Activated T-cell treated with anti-CD3 and anti-CD28 coated beads, Interleukin-2, amount 50 U/mL, for 24 hours (primary cell): ENCODE measurements at places on chromosomes 6 and 20.

DNA sequence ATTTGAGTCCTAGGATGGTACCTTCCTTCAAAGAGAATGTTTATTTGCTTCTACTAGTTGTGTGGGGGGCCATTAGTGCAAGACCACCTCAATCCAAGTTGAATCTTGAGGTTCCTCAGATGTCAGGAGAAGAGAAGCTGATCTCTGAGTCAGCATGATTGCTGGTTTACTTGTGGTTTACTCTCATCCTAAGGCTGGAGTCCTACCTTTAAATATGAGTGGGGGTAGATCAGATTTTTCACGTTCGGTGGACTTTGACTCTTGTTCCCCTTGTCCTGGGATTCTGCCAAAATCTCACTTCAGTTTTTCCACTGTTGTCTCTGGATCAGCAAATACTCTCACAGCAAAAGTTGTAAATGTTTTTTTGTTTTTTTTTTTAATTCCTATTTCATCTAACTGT is 84.6 kb upstream of the F13A1 start:
- DNase-seq = no peak

DNA sequence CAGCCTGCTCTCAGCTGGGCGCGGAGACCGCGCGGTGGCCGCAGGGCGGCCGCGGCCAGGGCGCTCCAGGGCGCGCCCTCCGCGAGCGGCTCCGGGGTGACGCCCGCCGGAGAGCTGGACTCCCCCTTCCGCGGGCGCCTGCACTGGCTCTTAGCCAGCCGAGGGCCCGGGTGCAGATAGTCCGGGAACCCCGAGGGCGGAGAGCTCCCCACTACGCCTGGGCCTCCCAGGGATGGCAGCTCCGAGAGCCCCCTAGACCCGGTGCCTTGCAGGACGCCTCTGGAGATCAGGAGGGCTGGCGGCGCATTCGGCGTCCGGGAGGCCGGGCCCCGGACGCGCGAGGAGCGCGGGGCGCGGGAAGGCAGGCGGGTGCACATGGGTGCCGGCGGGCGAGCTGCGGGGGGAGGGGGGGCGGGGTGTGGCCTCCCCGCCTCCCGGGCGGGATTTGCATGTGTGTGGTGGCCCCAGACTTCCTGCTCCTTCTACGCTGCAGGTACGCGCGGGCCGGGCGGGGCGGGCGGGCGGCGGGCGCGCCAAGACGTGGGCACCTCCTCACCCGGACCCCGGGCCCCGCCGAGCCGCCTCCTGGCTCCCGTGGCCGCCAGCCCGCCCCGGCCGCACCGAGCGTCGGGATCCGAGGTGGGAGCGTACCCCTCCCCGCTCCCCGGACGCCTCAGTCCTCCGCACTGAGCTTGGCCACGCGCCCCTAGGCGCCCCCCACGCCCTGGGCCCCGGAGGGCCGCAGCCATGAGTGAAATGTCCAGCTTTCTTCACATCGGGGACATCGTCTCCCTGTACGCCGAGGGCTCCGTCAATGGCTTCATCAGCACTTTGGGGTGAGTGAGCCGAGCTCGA is at the start of gene ITPR3:
TSS of gene ITPR3 (plus strand) at position 467 of the 855 bp plus-strand sequence. CDS start at position 748, 281 bp downstream.
- DNase-seq = peak; percentile 85

GRCh38 chr6:14729129-14729871 is 516.6 kb upstream of the JARID2 start:
- peak; percentile 55 for DNase-seq

- no peak for DNase-seq
Observed at GRCh38 chr6:109325400-109325801, 56.9 kb downstream of the CD164 start.

- no peak for DNase-seq
Observed at GRCh38 chr20:59747671-59748515, 143.6 kb downstream of the PHACTR3 start.

- DNase-seq = no peak
Observed at GRCh38 chr6:158903801-158904200, 84.6 kb upstream of the EZR start.

GRCh38 chr6:8079126-8079525 is 14.9 kb upstream of the BLOC1S5 start:
- no peak for DNase-seq

- no peak for DNase-seq
Observed at GRCh38 chr6:169898788-169899480, 147.5 kb downstream of the ERMARD start.

DNA sequence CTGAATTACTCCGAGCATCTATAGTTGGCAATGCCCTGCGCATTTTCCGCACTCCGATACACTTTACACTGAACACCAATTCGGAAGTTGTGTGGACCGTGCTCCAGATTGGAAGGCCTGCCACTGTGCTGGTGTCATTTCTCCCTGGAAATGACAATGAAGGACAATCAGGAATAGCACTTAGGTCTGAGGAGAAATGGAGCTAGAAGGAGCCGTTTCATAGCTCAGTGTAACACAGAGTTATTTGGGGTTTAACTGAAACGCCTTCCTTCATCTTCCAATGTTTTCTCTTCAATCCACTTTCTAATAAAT is 501 bp upstream of the PLA2G7 start:
- DNase-seq = no peak

GRCh38 chr20:24697411-24697810 is 228.0 kb downstream of the SYNDIG1 start:
- no peak for DNase-seq

GRCh38 chr20:53370345-53370961 is 223.2 kb downstream of the ZNF217 start:
- no peak for DNase-seq

DNA sequence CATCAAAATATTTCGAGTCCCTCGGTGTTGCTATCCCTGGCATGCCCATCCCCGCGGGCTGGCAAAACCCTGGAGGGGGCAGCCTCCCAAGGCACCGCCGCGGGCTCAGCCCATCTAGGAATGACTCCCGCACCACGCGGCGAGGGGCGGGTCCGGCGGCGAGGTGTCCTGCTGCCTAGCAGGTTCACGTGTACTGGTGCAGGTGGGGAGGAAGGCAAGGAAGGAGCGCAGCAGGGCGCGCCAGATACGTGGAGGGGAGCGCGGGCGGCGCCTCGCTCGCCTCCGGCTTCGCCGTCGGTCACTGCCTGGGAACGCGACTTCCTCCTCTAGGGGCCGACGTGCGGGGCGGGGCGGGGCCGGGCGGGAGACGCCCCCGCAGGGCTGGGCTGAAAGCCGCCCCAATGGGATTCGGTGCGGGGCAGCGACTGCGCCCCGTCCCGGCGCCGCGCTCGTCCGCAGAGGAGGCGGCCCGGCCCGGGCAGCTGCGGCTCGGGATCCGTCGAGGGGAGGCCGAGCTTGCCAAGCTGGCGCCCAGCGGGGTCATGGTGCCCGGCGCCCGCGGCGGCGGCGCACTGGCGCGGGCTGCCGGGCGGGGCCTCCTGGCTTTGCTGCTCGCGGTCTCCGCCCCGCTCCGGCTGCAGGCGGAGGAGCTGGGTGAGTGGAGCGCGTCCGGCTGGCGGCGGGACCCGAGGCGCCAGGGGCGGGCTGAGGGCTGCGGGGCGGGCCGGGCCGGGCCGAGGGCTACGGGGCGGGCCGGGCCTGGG is at the start of gene DCBLD1:
TSS of gene DCBLD1 (plus strand) at position 435 of the 764 bp plus-strand sequence. CDS start at position 543, 108 bp downstream.
- peak; percentile 77 for DNase-seq

DNA sequence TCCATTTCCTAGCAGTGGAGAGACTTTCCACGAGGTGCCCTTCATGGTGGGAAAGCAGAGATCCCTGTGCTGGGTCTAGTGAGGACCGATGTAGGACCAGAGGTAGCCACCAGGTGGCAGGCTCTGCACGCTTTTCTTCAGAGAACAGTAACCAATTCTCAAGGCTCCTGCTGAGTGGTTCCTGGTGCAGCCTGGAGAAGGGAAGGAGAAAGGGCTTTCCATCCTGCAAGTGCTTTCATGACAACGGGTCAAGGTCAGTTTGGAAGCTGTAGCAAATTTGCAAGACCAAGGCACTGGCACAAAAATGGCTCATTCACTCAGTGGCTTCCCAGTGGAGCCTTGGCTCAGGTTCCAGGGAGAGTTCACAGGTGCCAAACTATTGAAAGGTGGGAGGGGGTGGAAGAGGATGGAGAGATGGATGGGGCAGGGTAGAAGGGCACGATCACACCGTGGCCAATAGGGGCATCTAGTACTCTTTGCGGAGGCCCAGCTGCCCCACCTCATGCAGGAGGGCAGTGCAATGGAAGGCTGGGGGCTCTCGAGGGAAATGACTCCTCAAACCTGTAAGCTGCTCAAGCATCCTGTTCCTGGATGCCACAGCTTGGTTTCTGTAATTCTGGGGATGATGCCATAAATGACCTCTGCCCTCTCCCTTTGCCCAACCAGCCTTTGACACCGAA is 25.5 kb upstream of the KCNK16 start:
- DNase-seq = peak; percentile 76

DNA sequence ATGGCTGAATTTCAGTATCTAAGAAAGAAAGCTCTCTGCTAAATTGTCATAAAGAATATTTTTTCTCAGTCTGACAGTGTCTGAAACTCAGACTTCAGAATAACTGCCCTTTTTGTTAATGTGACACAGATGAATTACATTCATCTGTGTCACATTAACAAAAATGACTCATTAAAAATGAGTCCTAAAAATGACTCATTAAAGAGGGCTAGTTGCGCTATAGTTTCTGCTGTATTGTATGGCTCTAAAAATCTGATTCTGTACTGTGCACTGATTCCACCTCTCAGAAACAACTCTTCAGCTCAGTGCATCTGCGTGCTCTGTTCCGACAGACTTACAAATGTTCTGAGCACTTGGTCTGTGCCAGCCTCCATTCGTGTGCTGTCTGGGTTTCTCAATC is 15.0 kb downstream of the RNF114 start:
- DNase-seq = no peak

- no peak for DNase-seq
Observed at GRCh38 chr6:144870782-144871181, 585.6 kb downstream of the UTRN start.

- DNase-seq = no peak
Observed at GRCh38 chr6:36964349-36964748, 9.8 kb downstream of the PI16 start.

- no peak for DNase-seq
Observed at GRCh38 chr6:92297101-92297500, 1122.3 kb downstream of the EPHA7 start.

DNA sequence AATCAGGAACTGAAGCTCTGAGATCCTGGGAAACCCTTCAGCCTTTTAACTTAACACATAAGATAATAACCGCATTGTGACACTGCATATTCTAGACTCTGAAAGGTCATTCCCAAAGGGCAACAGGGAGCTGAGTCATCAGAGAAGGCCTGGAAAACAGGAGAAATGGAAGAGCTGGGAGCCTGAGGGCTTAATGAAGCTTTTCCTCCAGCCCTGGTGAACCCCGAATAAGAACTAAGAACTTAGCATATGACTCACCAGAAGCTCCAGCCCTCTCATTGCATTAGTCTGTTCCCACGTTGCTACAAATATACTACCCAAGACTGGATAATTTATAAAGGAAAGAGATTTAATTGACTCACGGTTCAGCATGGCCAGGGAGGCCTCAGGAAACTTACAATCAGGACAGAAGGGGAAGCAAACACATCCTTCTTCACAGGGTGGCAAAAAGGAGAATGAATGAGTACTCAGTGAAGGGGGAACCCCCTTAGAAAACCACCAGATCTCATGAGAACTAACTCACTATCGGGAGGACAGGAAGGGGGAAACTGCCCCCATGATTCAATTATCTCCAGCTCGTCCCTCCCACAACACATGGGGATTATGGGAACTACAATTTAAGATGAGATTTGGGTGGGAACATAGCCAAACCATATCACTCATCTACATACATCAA is 648.5 kb downstream of the TFAP2A start:
- no peak for DNase-seq

- no peak for DNase-seq
Observed at GRCh38 chr6:165096868-165097267, 212.5 kb downstream of the C6orf118 start.
